Natural killer cell (primary cell): ENCODE measurements at places on chromosomes 5 and 9. TPM values are rescaled to one million over a fixed set of nuclear protein-coding genes. Genes with fewer than 3 reads are reported as not detected.

DYNC2I2 gene
- total RNA-seq = 6.3 TPM

EDIL3 gene
- not detected for total RNA-seq

ZNF782 gene
- total RNA-seq = 10.1 TPM

SEC16A gene
- total RNA-seq = 89.0 TPM

FOXI1 gene
- total RNA-seq = 0.18 TPM

MARVELD2 gene
- not detected for total RNA-seq

HK3 gene
- 6.6 TPM for total RNA-seq
